ENCODE measurements at places on chromosomes 6 and 20.
A peak's percentile ranks its signal among the peaks of the same experiment; 100 is the strongest.

- no peak for DNase-seq
Measured at GRCh38 chr6:5782783-5783547, 223.8 kb downstream of the NRN1 start.

DNA sequence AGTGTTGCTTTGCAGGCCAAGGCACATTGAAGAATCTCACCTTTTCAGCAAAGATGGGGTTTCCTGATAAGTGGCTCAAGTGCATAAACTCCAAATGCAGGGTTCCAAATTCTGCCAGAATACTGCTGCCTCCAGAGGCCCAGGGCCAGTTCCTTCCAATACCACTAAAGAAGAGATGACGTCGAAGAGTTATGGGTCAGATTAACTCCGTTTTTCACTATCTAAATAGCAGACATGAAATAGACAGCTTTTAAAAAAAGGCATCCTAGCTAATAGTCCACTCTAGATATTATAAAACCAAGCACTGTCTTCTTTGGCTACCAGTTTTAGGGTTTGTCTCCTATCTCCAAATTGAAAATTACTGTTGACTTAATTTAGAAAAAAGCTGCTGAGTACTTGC is 126.3 kb upstream of the FAM184A start:
- no peak for DNase-seq

GRCh38 chr6:128305228-128305627 is 215.2 kb downstream of the PTPRK start:
- no peak for DNase-seq

- DNase-seq, result no peak
Measured at GRCh38 chr6:83265384-83265783, 72.2 kb downstream of the RWDD2A start.

- no peak for DNase-seq
Measured at GRCh38 chr6:17865798-17866725, 121.4 kb downstream of the KIF13A start.

DNA sequence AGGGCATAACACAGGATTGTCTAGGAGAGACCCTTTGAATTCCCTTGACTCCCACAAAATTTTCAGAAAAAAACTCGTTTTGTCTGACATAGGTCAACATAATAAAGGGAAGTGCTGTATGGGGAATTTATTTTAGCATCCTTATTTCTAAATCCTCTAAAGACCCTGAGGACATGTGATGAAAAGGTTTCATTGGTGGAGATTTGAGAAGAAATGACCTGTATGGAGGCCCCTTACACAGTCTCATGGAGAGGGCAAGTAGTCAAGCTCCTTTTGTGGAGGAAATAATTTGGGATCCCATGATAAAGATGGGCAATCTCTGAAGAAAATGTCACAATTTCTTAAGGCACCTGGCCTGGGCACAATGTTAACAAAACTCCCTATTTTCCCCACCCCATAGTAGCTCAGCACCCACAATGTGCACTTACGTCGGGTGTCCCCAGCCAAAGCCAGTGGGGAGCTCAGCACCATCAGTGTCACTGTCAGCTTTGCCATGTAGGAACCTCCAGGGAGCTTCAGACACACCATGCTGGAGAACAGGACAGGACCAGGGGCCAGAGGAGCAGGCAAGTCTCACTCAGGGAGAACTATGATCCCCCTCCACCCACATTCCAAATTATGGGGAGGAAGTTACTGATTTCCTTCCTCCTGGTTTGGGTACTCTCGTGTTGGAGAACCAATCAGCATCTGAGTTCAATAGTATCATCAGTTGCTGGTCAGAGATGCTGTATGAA is at the start of gene HLA-DRB5:
TSS of gene HLA-DRB5 (minus strand) at position 591 of the 734 bp plus-strand sequence. CDS start at position 528, 63 bp downstream.
- peak; percentile 13 for DNase-seq

GRCh38 chr6:1363729-1364572 is 25.4 kb upstream of the FOXF2 start:
- no peak for DNase-seq

- DNase-seq, result no peak
Measured at GRCh38 chr20:6735942-6736845, 31.3 kb upstream of the BMP2 start.

All from bone marrow (tissue), 2 donors.